Stimulated activated CD4-positive, alpha-beta T cell treated with anti-CD3 and anti-CD28 coated beads, Interleukin-1b, Interleukin-23, amount 100 ng/mL, for 4 hours (primary cell): ENCODE measurements at places on chromosomes 4 and X.

- DNase-seq: no peak
Measured at GRCh38 chr4:73867783-73868182, 1.4 kb upstream of the CXCL1 start.

DNA sequence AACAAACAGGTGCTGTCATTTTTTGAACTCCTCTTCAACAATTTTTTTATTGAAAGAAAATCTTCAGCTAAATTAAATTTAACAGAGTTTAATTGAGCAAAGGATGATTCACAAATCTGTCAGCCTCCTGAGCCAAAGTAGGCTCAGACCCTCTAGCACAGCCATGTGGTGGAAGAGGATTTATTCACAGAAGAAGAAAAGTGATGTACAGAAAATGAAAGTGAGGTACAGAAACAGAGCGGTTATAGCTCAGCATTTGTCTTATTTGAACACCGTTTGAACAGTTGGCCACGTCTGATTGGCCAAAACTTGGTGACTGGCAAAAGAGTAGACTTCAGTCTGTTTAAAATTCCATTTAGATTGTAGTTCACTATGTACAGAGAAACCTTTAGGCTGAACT, 217.3 kb downstream of the SPANXN1 start:
- DNase-seq: no peak

GRCh38 chr4:26365537-26366150, 44.8 kb downstream of the RBPJ start:
- no peak for DNase-seq

GRCh38 chr4:113513382-113513781, 248.2 kb downstream of the CAMK2D start:
- no peak for DNase-seq

GRCh38 chr4:102543030-102543928, 42.1 kb downstream of the NFKB1 start:
- DNase-seq: no peak

DNA sequence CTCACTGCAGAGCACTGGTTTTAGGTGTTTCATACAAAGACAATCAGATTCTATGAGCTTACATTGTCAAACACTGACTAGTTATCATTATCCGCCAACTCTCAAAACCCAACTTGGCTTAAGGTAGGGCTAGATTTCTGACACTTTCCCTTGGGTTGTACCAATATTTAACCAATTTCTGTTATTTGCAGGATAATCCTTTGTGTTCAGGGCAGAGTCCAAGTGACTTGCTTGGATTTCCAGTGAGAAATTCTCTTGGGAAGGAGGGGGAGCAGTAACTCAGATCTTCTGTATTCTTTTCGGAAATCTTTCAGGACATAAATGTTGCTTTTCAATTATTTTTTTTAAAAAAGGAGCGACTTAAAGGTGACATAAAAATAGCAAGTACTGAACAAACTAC, 23.1 kb downstream of the DGKK start:
- DNase-seq: no peak

DNA sequence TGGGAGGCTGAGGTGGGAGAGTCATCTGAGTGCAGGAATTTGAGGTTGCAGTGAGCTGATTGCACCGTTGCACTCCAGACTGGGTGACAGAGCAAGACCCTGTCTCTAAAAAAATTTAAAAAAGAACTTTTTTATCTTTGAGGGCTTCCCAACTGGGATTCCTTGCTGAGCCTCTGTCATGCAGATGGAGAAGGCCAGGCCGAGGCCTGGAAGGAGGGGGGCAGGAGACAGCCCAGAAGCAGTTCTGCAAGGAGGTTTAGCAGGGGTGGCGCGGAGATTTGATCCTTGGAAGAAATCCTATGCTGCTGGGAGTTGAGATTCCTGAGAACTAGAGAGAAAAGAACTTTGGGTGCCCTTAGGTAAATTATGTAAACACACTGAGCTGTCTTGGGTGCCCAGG, 2.5 kb upstream of the ARSD start:
- no peak for DNase-seq

- no peak for DNase-seq
Measured at GRCh38 chr4:166734797-166735196, 499.5 kb downstream of the SPOCK3 start.
